GDM1 (cell line): ENCODE measurements at places on chromosomes 7 and 10.

- no peak for DNase-seq
Measured at GRCh38 chr7:16498122-16498521, 28.5 kb upstream of the LRRC72 start.

DNA sequence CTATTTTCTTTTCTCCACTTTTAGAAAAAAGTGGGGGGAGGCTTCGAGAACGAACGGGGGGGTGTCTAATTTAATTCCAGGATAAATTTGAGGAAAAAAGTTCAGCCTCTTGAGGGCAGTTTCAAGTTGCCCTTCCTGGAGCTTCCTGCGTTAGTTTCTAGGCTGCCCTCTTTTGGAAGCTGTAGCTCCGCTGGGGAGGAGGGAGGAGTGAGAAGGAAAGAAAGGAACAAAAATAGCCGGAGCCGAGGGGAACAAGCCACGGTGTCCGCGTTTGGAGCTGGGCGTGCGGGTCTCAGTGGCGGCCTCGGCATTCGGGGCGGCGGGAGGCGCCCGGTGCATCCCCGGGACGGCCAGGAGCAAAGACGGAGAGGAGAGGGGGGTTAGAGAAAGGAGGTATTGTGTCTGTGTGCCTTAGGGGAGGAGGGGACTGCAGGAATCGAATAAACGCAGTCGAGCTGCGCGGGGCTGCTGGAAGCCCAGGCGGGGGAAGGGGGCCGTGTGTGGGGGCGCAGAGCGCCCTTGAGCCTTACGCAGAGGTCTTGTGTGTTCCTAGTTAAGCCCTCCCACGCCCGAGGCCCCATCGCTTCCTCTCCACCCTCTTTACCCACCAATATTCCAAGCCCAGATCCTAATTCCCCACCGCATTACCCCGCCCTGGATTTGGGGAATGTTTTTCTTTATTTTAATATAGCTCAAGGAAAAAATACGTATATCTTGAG is 2.0 kb upstream of the TNRC18 start:
- peak; percentile 60 for DNase-seq

DNA sequence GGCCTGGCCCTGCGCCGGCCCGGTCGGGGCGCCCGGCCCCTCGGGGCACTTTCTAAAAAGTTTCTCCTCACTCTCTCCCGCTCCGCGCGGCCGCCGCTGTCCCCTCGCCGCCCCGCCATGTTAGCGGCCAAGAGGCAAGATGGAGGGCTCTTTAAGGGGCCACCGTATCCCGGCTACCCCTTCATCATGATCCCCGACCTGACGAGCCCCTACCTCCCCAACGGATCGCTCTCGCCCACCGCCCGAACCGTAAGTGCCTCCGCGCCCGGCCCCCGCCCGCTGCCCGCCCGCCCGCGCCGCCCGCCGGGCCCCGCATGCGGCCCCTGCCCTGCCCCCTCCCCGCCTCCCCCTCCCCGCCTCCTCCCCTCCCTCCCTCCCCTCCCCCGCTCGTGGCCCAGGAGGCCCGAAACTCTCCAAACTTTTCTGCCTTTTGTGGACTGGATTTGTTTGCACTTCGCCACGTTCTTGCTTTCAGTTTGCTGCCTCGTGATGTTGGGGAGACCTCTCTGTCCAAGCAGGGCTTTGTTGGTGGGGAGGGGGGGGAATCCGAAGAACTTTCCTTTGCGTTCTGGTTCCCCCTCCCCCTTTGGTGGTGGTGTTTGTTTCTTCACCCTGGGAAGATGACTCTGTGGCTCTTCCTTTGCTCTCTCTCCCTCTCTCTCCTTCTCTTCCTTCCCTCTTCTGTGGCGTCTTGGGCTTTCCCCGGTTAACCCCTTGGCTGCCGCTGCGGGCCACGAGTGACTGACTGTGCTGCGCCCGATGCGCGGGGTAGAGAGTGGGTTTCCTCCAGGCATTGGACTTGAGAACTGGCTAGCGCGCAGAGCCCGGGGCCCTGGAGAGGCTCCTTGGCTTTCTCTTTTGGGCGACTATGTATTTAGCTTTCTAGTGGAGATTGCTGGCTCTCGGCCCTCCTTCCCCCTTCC is 1.6 kb downstream of the TCF7L2 start:
- peak; percentile 66 for DNase-seq

DNA sequence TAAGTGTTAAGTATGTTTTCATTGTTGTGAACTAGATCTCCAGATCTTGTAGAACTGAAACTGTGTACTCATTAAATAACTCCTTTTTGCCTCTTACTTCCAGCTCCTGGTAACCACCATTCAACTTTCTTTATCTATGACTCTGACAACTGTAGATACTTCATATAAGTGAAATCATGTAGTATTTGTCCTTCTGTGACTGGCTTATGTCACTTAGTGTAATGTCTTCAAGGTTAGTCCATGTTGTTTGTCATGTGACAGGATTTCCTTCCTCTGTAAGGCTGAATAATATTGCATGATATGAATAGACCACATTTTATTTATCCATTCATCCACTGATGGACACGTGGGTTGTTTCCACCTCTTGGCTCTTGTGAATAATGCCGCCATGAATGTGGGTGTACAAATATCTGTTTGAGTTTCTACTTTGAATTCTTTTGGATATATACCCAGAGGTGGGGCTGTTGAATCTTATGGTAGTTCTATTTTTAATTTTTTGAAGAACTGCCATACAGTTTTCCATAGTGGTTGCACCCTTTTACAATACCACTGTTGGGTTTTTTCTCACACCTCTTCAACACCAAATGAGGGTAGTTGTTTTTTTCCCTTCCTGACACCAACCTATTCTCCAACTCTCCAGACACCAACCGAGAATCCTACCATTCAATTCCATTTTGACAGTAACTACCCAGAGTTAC is 10.7 kb upstream of the FMC1 start:
- no peak for DNase-seq

- DNase-seq = no peak
Measured at GRCh38 chr7:79281426-79281825, 172.0 kb downstream of the MAGI2 start.

GRCh38 chr7:156650042-156650441 is 9.5 kb downstream of the RNF32 start:
- no peak for DNase-seq

GRCh38 chr10:27197980-27198620 is 42.5 kb downstream of the ACBD5 start:
- no peak for DNase-seq

DNA sequence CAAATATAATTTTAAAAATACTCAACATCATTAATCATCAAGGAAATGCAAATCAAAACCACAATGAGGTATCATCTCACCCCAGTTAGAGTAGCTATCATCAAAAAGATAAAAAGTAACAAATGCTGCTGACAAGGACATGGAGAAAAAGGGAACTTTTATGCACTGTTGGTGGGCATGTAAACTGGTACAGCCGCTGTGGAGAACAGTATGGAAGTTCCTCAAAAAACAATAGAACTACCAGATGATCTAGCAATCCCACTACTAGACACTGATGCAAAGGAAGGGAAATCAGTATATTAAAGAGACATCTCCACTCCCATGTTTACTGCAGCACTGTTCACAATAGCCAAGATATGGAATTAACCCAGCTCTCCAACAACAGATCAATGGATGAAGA is 384.5 kb downstream of the PLXDC2 start:
- DNase-seq = no peak

GRCh38 chr7:51665045-51665780 is 348.6 kb upstream of the COBL start:
- no peak for DNase-seq

GRCh38 chr7:102165136-102165535 is 121.5 kb upstream of the SH2B2 start:
- DNase-seq = no peak

DNA sequence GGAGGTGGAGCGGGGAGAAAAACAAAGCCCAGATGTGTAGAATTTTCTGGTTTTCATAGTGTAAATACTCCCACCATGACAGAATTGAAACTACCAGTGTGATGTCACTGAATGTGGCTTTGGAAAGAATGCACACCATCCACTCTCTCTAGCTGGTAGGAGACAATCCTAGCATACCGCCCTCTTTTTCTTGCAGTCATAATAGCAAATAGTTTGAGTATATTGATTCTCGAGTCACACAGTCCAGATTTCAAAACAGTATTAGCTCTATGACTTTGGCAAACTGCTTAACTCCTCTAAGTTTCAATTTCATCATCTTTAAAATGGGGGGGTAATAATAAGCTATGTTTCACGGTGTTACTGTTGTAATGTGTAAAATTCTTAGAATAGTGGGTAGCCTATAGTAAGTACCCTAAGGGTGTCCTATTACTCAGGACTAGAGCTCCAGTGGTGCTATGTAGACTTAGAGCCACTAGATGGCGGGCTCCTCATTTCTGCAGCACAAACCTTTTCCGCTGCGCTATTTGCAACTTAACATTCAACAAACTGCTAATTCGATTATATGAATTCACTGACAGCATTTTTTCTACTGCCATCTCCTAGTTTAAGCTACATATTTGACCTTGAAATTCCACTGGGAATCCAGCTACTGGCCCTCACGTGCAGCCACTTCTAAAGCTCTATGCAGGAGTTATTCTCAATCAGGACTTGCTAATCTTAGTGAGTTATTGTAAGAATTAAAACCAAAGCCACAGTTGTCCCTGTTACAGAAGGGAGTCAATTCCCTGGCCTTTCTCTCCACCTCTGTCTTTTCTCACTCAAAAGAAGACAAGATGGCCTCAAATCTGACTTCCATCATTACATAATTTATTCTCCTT is 18.7 kb downstream of the TAS2R40 start:
- peak; percentile 63 for DNase-seq

GRCh38 chr7:110888641-110889040 is 202.3 kb upstream of the LRRN3 start:
- DNase-seq = no peak

DNA sequence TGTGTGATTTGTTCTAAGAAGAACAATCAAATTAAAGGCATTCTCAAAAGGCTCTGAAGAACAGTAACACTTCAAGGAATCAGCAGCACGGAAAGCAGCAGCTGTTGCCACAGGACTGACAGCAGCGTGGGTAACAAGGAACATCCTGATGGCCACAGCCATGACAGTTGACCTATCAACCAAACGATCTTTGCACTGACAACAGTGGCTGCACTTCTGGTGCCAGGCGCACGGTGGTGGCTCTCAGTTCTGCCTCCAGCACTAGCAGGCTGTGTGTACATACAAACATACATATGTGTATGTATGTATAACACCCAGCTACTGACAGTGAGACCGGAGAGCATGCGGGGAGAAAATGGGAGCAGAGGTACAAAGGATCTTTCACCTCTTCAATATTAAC is 114.1 kb downstream of the ZFAND4 start:
- no peak for DNase-seq

DNA sequence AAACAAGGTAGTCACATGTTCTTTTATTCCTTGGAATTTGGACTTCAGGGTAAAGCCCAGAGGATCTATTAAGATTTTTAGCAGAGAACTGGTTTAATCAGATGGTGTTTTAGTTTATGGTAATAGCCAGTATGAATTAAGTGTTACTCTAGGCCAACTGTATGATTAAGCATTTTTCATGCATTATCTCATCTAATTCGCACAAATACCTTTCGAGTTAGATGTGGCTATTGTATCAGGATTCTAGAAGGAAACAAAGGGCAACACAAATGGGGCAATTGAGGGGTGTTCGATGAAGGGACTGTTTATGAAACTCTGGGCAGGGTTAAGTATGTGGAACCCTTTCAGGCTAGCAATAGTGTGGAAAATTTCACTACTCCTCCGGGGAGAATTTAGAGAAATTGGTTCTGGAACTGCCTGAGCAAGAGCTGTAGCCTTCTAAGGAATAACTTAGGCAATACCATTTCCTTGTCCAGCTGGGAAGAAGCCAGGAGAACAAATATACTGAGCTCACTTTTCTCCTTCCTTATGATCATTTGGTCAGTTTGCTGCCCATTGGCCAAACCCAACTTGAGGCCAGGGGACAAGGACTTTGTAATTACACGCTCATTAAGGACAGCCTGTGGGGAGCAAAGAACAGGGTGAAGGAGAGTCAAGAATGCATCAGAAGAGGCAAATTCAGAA is 319.0 kb upstream of the FZD1 start:
- no peak for DNase-seq

GRCh38 chr7:979886-980571 is 3.0 kb upstream of the CYP2W1 start:
- DNase-seq = no peak

DNA sequence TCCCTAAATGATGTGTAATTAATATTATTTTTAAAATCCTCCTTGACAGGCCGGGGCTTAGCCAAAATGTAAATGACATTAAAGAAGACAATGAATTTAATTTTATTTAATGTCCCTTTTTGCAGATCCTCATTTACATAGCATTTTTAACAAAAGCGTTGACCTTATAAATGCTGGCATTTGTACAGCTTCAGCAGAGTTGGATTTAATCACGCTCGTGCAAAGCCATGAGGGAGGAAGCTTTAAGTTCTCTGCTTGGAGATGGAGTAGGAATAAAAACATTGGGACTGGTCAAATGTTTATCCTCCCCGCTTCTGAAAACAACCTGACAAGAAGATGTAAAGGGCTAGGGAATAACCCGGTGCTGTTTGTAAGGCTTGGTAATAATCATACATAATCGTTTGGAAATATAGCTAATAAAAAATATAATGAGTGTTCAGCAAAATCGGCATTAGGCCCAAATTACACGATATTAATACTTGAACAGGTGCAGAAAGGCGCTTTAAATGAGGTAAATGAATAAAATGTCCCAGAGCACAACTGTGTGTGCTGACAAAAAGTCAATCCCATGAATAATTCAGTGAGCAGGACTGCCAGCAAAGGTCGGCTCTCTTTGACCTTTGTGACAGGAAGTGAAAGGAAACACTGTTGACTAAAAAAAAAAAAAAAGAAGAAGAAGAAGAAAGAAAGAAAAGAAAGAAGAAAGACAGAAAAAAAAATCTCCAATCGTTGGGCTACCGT is 11.5 kb downstream of the EBF3 start:
- DNase-seq = no peak

GRCh38 chr7:107998150-107998549 is 4.8 kb downstream of the LAMB1 start:
- DNase-seq = no peak

DNA sequence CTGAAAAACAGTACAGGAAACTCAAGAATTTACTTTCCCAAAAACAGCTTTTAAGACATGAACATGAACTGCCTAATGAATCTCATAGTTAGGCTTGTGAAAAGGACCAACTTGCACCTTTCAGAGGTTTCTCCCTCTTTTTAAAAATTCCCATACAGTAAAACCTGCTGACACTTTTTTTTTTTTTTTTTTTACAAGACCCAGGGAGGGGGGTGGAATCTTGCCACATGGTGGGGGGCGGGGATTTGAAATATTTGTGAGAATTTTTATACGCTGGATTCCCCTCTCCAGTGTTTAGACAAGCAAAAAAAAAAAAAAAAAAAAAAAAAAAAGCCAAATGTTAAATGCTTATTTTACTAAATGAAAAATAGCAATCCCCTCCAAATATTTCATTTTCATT is 57.4 kb downstream of the HIBADH start:
- DNase-seq = no peak

- no peak for DNase-seq
Measured at GRCh38 chr7:114923403-114923713, 1.5 kb downstream of the MDFIC start.

- DNase-seq = no peak
Measured at GRCh38 chr7:149885191-149886017, 11.6 kb downstream of the ATP6V0E2 start.

DNA sequence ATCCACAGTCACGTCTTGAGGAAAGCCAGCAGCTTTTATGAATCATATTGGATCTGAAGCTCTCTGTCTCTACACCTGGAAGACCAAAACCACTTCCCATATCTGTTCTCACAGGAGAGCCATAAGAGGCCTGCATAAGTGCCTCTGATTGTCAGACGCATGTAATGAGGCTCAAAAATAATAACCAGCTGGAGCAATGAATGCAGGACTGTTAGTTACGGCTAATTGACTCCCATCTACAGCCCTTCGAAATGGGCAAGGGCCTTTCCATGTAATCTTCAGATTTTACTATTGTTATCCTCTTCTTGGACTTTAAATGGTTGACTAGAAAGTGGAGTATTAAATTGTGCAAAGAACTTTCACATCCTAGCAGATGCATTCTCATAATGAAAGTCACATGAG is 4.4 kb upstream of the SEMA3C start:
- no peak for DNase-seq
